ENCODE measurements at places on chromosomes 1 and 21. TPM values are rescaled to one million over a fixed set of nuclear protein-coding genes. Genes with fewer than 3 reads are reported as not detected.

DNA sequence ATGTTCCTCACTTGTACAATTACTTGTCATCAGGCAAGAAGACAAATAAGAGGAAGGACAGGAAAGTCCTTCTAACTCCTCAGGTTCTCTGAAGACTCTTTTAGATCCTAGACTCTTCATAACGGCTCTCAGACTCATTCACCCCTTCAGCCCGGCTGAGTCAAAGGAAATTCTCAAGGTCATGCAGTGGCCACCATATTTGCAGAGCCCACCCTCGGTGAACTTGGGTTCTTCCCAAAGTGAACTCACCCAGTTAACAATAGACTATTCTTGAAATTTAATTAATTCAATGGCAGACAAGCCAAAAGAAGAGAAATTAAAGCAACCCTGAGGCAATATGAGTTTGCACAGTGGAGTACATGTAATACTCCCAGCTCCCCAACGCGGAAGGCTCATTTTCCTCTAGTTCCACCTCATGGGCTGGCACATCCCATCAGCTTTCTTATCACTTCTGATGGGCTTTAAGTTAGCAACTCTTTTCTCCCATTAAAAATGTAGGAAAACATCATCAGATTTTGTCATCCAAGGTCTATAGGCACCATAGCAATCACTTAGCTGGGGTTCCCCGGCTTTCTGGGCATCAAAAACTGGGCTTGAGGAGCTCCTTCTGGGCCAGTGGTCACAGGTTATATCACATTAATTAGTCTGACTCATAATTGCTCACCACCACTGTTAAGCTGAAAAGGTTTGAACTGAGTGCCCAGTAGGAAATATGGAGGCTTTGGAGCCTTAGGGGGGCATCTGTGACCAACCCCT lies 27.8 kb upstream of the TIAM1 start:
- no peak for DNase-seq

DNA sequence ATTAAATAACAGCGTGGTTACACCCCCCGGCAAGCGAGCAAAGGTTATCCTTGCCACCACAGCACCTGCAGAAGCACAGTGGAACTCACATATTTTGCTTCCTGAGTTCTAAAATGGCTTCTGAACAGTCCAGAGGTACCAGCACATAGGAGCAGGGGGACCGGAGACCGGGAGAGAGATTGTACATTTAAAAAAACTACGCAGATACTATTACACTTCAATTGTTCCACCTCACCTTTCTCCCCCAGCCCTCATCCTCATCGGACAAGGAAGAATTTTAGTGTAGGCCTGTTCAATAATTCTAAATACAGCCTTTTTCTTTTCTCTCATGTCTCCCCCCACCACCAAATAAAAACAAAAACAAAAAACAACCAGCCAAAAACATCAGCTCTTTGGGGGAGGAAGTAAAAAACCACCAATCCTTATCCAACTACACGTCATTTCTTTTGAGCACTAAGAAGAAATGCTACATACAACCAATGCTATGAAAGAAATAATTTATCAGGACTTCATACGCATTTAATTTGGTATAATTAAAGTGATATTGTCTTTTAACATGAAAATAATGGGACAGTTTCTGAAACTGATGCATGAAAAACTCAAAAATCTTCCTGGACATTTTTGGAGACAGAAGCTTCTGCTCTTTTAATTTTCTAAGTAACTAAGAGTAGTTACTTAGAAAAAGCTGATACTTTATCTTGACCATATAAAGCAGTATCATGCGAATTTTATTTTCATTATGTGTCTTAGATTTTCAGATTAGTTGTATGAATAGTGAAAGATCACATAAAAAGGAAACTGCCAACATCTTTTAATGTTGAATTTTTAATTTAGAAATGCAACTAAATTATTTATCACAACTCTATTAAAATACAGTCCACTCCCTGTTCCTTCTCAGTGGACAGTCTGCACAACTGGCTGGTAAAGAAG lies 9.1 kb downstream of the CDKN2C start:
- peak; percentile 36 for DNase-seq

GRCh38 chr1:225879521-225880221 lies 2.5 kb downstream of the TMEM63A start:
- DNase-seq: no peak

DNA sequence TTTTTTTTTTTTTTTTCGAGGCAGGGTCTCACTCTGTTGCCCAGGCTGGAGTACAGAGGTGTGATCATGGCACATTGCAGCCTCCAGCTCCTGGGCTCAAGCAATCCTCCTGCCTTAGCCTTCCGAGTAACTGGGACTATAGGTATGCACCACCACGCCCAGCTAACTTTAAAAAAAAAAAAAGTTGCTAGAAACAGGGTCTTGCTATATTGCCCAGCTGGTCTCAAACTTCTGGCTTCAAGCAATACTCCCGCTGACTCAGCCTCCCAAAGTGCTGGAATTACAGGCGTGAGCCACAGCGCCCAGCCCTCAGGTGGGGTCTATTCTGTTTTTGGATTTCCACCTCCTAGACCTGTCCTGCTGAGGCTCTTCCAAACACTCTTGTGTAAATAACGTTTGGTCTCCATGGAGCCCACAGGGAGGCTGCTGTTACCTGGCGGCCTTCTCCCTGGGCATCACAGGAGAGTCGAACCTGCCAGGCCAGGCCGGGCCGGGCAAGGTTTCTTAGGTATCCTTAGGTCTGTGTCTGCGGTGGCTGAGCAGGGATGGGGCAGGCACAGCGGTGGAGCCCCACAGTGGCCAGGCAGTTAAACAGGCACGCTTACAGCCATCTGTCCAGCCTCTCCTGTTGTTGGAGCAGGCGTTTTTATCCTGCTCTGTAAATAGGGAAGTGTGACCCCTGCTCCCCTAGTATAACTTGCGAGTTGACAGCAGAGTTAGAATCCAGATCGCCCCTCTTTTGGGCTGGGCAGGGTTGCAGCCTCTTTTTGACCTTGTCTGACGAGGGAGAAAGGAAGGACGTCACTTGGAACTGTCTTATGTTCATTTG lies 18.8 kb downstream of the PLEKHM2 start:
- DNase-seq: no peak

DNA sequence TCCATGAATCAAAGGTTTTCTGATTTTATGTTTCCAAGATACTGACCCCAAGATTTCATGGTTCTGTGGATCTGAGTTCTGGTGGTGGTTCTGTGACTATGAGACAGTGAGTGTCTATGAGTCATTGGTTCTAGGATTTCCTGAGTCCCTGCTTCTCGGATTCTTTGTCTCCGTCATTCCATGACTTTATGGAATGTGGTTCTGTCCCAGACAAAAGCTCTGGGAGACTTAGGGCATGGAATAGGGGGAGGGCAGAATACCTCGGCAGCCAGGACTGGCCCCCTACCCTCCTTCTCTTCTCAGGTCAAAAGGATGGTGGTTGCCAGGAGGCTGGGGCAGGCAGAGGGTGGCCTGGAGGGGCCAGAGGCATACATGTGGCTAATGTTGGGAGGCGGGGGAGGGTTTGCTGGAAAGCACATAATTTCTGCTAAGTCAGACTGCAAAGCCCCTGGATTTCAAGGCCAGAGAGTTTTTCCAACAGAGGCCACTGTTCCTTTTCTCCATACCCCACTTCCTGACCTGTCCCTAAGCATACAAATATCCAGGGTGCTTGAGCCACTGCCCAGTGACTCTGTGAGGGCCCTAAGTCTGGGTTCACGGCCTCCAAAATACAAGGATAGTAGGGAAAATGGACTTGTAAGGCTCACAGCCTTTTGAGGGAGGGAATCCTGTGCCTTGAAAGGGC lies 17.2 kb downstream of the CDCP2 start:
- DNase-seq: no peak

DNA sequence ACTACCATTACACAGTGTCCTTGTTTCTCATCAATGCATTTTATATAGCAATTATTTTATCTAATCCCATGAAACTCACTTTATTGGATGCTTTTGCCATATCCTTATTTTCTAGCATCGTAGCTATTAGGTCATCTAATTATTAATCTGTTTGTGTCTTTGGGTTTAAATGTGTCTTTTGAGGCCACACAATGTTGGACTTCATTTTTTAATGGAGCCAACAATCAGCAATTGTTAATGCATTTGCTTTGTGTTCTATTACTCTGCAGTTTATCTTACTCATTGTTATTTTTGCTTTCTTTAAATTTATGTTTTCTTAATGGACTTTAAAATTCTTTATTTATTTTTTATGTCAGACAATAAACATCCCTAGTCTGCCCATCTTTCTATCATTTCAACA lies 1.8 kb upstream of the HSD11B1 start:
- no peak for DNase-seq

DNA sequence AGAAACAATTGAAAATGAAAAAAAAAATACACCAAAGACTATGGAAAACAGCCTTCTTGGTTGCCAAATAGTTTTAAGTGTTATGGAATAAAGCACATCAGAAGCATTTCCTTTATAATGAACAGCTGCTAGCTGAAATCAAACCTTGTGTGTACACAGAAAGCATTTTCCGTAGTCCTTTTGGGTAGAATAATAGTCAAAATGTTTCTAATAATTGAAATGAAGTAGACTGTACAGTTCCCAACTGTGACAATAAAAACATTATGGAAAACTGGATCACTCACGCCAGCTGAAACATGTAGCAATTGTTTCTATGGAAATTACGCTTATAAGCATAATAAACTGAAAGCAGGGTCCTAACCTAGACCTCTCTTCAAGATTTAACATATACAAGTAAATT lies 856.3 kb upstream of the B3GALT2 start:
- peak; percentile 35 for DNase-seq

- DNase-seq: peak; percentile 62
These were observed 191.7 kb downstream of the DISC1 start for GRCh38 chr1:231818337-231818736.

DNA sequence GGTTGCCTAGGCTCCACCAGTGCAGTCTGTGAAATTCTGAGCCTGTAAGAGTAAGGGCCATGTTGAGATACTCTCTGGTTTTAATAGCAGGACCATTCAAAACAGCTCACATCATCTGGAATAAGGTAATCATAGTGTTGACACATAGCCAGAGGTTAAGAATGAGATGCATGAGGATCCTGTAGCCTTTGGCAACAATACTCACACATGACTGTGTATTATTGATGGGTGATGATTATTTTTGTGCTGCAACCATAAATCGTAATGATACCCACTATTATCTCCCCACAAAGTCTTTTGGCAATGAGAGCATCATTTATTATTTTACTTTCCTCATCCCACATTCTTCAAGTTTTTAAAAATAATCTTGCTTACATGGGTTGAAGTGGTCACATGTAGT lies 35.5 kb downstream of the KCNK2 start:
- DNase-seq: no peak

DNA sequence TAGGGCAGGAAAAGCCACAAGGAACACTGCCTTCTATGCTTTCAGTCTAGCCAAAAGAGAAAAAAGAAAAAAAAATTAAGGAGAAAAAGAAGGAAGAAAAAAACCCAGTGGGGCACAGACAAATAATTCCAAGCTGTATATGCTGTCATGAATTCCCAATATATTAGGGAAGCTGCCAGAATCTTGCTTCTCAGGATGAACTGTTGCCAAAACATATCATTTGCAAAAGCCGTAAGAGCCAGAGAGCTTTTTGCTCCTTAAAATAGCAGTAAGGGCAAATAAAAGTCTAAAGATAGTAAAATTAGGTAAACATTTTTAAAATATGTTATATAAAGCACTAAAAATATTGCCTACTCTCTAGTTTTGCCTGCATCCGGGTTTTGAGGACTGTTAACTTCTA lies 52.1 kb downstream of the PGM1 start:
- peak; percentile 68 for DNase-seq

The WRAP73 gene
- total RNA-seq: 25.4 TPM

The SPRR2G gene
- not detected for total RNA-seq

The URB2 gene
- total RNA-seq: 11.0 TPM

The CASZ1 gene
- 20.9 TPM for total RNA-seq

The TFAP2E gene
- not detected for total RNA-seq
